ENCODE measurements at places on chromosomes 12 and 14.

GRCh38 chr12:17818931-17819330, 271.1 kb downstream of the RERGL start:
- no peak for DNase-seq

DNA sequence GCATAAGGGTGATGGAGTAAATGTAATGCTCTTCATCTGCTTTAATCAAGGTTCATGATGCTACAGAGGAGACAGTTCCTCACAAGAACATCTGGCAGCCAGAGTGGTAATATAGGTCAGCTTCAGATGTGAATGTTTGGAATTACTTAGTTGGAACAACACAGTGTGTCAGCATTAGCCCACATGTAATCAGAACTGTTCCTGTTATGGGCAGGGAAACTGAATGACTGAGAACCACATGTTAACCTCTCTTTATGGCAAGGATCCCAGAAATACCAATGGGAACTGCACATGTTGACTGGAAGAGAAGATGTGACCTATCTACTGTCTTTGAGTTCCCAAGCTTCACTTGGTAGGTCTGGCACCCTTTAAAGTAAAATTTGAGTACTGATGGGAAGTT, 390.1 kb upstream of the PDE3A start:
- no peak for DNase-seq

DNA sequence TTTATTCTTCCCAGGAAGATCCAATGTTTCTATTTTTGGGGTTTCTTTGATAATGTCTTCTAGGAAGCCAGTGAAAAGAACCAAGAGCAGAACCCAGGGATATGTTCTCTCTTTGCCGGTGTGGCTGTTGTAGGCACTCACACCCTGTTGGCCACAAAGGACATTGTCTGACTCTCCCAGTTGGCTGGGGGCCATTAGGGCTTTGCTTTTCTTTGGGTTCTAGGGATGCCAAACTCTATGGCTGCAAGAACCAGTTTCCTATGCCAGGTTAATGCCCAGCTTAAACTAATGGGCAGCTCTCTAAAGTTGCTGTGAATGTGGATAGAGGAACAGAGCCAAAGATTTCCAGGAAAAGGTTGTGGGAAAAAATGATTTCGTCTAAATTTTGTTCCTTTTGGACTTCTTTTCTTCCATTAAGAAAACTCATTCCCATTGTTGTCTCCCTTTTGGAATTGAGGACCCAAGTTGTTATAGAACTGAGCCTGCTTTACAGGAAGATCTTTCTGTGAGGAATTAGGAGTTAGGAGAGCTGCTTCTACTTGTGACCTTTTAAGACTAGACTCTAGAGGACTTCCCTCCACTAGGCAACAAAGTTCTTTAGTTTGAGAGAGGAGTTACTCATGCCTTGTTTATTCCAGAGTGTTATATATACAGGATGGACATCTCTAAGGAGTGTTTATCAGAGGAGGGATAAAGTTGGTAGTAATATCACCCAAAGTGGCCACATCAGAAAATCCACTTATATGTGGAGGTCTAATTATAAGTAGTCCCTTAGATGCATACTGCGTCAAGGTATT, 13.1 kb downstream of the COPZ1 start:
- no peak for DNase-seq

DNA sequence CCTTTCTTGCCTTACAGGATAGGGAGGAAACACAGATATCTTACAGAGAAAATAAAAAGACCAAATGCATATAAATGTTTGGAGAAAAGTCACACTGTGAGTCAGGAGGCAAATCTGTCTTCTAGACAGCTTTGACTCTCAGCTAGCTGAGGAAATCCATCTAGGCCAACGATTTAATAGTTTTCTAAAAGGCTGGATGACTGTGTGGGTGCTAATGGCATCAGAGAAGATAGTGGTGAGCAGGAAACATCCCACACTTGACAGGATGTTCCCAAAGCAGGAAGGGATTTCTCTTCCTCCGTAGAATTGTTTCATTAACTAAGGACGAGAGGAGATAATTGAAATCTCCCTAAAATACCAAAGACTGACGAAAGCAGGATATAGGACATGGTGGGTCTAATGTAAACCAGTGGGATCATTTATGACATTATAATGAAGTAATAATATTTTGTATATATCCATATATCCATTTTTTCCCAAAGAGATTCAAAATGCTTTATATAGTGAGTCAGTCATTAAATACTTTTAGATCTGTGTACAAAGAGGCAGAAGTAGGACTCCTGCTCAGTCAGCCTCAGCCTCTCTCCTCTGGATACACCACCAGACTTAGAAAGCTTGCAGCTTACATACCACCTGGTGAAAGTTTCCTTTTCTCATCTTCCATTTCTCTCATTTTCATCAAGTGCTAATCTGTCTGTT, 44.3 kb upstream of the PSMA6 start:
- DNase-seq = no peak

- no peak for DNase-seq
Observed at GRCh38 chr12:70646850-70647249, 9.6 kb upstream of the PTPRB start.

DNA sequence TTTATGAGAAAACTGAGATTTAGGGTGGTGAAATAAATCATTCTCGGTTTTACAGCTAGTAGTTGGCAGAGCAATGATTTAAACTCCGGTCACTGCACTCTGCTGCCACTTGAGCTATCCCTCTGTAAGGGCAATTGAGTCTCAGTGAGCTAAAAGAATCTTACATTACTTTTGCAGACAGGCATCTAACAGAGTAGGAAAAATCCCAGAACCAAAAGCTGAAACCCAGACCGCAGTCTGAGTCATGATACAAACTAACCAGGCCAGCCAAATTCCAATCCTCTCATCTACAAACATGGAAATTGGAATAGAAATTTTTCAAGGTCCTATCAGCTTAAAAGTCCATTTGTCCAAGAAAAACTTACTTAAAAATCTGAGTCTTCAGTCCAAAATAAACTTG, 73.7 kb downstream of the ANKS1B start:
- no peak for DNase-seq

GRCh38 chr14:36238666-36239363, 62.3 kb upstream of the PTCSC3 start:
- no peak for DNase-seq

- DNase-seq = no peak
Observed at GRCh38 chr12:132071040-132071810, 72.9 kb downstream of the DDX51 start.

- DNase-seq = no peak
Observed at GRCh38 chr14:98943907-98944306, 328.1 kb downstream of the BCL11B start.

GRCh38 chr12:80272387-80272915, 171.6 kb upstream of the PTPRQ start:
- DNase-seq = no peak

DNA sequence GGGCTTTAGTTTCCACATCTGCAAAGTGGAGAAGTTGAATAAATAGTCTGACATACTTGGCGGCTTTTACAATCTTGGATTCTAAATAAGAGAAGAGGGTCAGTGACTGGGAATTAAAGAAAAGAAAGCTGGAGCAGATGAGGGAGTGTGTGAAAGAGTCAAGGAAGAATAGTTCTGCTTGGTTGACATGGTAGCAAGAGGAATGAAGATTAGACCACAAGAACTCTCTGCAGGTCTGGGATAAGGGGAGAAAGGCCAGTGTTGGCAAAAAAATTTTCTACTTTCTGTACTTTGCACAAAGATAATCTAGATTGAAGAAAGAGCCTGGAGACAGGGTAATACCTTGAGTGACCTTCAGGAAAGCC, 5.9 kb downstream of the ITGB7 start:
- DNase-seq = no peak

- DNase-seq = no peak
Observed at GRCh38 chr12:59446116-59446515, 149.7 kb upstream of the SLC16A7 start.

DNA sequence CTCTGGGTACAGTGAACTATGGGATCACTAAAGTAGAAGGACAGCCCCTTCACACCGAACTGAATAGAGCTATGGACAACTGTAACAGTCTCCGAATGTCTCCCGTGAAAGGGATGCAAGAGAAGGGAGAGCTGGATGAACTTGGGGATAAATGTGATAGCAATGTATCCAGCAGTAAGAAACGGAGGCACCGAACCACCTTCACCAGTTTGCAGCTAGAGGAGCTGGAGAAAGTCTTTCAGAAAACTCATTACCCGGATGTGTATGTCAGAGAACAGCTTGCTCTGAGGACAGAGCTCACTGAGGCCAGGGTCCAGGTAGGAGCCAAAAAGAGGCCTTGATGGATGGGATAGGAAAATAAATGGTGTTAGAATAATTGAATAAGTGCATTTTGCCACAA, 3.5 kb downstream of the ALX1 start:
- no peak for DNase-seq

DNA sequence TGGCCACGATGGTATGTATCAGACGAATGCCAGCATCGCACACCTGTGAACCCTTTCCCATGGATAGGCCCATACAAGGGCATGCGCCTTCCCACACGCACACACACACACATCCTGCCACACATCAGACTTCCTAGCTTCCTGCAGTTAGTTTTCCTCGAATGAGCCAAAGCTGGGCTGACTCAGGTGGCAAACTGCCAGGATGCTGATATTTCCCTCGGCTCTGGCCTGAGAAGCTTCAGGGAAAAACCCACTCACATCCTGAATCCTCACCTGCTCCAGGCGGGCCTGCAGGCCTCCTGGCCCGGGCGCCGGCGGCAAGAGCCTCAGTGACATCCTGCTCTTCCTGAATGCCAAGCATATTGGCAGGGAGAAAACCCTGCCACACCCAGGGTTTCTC, 22.4 kb downstream of the CALM1 start:
- no peak for DNase-seq

DNA sequence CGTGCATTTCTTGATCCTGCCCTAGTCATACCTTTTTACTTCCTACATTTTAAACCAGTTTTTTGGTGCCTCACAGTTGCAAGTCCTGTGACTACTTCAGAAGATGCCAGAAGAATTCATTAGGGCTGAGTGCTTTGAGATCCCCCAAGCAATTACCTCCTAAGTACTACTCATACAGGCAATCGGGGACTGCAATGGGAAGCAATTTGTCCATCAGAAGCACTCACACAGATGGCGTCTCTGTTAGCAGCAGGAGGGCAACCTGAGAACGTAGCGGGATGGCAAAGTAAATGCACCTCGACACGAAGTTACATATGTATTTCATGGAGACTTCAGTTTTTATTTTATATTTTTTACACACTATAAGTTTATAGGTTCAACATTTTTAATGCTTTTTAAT, 188.3 kb downstream of the CAPZA3 start:
- no peak for DNase-seq

DNA sequence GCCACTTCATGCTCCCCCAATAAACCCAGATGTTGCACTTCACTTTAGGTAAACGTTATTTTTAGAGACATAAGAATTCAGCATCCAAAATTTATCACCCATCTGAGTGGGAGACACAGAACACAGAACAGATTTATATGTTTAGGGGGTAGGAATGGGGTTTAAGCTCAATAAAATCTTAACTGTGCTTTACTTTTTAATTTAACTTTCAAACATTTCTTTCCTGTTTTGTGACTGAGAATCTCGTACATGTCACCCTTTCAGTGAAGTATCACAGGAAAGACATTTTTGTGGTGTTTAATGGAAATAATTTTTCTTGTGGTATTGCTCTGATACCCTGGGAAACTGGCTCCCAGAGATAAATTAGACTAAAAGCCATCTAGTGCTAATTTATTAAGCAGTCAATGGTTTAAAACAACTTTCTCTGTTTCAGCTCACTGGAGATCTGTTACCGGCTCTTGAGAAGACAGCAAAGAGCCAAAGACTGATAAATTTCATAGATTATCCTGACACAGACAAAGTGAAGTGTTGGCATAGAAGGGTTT, 148.0 kb upstream of the BMP4 start:
- DNase-seq = no peak

DNA sequence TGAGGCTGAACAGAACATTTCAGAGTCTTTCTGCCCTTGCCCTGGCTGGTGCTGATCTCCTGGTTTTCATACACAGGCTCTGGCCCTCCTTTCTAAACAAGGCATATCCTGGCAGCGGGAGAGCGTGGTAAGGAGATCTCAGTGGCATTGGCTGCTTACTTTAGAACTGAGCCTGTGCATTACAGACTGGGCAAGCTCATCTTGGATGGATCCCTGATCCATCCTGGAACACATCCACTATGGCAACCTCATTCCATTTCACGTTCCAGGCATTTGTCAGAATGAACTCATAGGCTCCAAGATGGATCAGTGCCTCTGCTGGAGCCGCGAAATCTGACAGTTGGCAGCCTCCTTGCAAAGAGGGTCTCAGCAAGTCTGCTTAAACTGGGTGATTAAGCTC, 224.5 kb upstream of the PELI2 start:
- no peak for DNase-seq

DNA sequence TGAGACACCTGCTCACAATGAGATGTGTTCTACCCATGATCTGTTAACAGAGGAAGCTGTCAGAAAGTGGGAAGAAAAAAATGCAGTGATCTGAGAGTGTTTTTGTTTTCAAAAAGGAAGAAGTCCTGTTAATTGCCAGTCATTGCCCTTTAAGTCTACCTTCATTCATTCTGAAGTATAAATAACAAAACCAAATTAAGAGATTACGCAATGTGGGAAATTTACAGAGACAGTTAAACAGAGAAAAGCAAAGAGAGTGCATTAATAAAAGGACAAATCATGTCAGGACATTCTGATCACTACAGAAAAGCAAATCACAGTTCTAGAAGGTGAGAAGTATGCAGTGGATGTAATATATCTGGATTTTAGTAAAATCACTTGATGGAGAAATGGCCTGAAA, 154.2 kb downstream of the NRXN3 start:
- DNase-seq = no peak

GRCh38 chr12:109214131-109214530, 95.0 kb downstream of the FOXN4 start:
- DNase-seq = no peak

DNA sequence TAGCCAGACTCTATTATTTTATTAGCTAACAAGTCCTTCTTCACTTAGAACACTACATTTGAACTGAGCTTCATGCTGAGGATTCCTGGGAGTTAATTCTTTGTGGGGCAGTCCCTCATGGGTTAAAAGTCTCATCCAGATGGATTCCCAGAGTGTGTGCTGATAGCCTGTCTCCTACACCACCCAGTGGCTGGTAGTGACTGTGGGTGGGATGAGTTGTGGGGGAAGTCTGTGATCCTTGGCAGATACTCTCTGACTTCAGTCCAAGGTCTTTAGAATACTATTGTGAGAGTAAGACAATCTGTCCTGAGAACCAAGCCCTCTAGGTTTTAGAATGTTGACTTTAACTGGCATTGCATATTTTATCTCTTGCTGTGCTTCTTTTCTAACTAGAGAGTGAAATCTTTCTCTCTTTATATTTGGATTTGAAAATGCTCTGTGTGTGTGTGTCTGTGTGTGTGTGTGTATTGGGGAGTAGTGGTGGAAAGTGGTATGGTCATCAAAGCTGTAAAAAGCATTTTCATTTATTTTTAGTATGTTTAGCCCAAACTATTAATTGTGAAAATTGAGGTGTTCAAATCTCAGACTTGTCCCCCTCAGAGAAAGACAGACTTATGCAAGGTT, 37.3 kb downstream of the AKAP6 start:
- DNase-seq = no peak
